Fibroblast of skin of left quadriceps (primary cell): ENCODE measurements at places on chromosomes 12 and 14.
A peak's percentile ranks its signal among the peaks of the same experiment; 100 is the strongest.

DNA sequence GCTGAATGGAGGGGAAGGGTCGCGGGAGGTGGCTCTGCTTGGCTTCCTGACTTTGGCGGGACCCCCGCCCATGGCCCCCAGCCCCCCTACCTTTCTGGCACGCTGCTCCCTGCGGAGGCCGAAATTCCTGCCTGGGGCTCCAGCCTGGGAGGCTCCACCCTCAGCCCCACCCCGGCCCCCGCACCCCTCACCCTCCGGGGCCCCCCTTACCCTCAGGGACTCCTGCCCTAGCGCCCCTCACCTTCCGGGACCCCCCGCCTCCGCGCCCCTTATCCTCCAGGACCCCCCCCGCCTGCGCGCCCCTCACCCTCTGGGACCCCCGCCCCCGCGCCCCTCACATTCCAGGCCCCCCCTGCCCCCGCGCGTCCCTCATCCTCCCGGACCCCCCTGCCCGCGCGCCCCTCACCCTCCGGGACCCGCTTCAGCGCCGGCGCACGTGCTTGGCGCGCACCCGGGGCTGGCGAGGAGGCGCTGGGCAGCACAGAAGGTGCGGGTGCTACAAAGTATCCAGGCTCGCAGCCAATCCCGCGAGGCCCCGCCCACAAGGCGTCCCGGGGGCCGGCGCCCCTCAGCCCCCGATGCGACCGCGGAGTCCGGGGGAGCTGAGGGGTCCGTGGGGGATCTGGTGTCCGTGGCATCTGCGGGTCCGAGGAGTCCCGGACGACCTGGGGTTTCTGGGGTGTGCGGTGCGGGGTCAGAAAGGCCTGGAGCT, at the start of gene ANHX:
Gene ANHX, minus strand, starts transcription at position 477 of the 712 bp plus-strand sequence. CDS start 1,521 bp downstream, outside the sequence.
- DNase-seq = no peak

- no peak for DNase-seq
Measured at GRCh38 chr12:71892059-71892458, 46.6 kb upstream of the TPH2 start.

- no peak for DNase-seq
Measured at GRCh38 chr12:45557016-45557415, 172.5 kb upstream of the ARID2 start.

GRCh38 chr12:47527816-47528215, 178.0 kb downstream of the RPAP3 start:
- DNase-seq = no peak

- DNase-seq = no peak
Measured at GRCh38 chr12:104888481-104888880, 69.6 kb downstream of the SLC41A2 start.

DNA sequence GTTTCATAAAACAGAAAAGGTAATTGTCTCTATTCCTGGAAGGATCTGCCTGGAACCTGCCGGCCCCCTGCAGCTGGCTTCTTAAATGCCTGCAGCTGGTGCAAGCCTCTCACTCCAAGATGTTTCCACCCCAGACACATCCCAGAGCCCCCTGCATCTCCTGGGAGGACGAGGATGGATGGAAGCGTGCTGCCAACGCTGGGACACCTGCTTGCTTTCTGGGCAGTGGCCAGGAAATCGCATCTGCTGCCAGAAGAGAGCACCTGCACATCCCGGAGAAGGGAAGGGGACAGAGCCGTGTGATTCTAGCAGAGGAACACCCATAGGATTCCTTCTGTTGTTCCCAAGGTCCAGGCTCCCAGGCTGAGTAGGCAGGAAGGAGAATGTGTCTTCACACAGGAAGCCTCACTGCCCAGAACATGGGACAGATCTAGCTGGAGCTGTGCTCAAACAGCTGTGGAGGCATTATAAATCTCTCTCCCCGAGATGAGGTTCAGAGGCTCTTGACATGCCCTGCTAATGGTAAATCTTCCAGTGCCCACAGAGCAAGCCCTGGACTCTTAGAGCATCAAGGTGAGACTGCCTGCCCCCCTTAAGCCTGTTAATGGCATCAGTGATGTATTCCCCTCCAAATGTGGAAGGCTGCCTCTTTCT, 138.8 kb upstream of the MAP1LC3B2 start:
- no peak for DNase-seq

DNA sequence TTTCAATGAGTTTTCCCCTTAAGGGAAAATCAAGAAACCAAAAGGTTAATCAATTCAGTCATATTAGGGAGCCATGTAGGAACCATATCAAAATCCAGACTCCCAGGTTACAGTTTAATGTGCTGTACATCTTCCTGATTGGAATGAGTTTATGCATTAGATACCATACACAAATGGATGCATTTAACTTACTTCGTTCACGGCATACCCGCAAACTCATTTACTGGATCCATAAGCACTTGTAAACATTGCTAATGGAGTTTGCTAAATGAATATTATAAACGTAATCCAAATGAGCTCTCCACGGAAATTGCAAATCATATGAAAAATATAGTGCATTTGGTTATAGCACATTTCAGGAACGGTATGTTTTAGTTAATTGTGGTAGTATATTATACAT, 228.9 kb upstream of the G2E3 start:
- DNase-seq = no peak

GRCh38 chr12:89707703-89708564, 704 bp downstream of the ATP2B1 start:
- DNase-seq = no peak

- peak; percentile 99 for DNase-seq
Measured at GRCh38 chr12:89162589-89163261, 189.6 kb downstream of the DUSP6 start.

GRCh38 chr12:112551681-112552080, 132.9 kb downstream of the PTPN11 start:
- no peak for DNase-seq

- no peak for DNase-seq
Measured at GRCh38 chr14:92675421-92675820, 73.0 kb downstream of the LGMN start.

DNA sequence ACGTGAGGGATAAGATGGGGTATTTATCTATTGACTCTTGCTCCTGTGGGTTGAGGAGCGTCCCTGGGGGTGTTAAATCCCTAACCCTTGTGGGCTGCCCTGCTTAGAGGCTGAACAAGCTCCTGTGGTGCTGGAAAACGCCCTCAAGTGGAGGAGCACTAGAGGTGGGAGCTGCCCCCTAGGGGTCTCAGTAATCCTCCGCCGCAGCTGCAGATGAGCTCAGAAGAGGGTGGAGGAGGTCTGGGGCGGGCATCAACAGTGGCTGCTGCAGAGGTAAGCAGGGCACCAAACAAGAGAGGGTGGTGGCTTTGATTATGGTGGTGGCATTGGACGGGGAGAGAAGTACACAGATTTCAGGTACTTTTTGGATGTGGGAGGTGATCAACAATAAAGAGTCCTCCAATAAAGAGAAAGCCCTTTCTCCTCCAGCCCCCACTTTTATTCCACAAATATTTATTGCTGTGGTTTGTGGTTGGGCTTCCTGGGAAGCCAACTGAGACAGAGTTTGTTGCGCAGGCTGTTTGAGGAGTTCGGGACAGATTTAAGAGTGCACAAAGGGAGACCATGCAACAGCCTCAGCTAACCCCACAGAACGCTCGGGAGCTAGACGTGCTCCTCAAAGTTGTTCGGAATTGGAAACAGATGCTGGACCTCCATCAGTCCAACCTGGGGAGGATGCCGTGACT, 179.9 kb downstream of the ADCK1 start:
- DNase-seq = peak; percentile 83

DNA sequence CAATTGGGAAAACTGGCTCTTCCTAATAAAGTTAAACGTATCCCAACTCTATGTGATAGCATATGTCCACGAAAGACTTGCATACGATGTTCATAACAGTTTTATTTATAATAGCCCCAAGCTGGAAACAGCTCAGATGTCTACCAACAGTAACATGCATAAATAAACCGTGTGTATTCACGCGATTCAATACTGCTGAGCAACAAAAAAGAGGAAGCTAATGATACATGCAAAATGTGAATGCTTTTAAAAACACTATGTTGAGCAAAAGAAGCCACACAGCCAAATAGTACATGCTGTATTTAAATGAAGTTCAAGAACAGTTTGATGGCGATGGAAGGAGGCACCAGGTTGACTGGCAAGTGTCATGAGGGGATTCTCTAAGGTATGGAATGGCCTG, 55.7 kb downstream of the TRIM9 start:
- no peak for DNase-seq

GRCh38 chr12:115060477-115061168, 376.6 kb upstream of the TBX3 start:
- no peak for DNase-seq

DNA sequence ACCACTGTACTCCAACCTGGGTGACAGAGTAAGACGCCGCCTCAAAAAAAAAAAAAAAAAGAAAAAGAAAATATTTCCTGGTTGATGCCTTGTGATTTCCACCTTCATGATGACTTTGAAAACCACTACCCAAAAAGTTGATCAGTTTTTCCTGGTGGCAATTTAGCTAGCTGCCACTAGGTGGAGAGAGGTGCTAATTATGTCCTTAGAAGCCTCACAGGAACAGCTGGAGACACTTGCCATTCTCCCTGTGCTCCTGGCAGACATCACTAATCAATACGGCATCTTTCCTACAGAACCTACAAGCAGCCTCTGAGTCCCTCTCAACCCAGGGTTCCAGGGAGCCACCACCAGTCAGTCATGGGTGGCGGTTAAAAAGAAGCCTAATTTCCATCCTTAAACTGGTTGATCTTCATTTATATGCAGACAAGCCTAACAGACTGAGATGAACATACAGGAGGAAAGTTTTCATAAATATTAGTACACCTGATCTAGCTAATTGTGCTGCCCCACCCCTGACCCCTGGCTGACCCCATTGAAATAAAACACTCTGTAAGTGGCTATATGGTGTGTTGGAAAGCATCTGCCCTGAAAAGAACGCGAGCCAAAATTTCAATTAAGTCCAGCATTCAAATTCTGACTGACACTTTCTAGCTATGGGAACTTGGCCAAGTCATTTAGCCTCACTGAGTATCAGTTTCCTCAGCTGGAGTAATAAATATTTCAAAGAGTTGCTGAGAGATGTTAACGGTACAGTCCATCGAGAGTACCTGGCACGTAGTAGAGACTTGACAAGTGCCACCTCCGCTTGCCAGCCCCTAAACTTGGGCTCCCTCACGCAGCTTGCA, 6.2 kb upstream of the OAS1 start:
- peak; percentile 2 for DNase-seq

GRCh38 chr12:92759634-92760268, 57.0 kb downstream of the PLEKHG7 start:
- DNase-seq = peak; percentile 77

- no peak for DNase-seq
Measured at GRCh38 chr12:94650143-94651056, at the start of gene TMCC3. Gene TMCC3, minus strand, starts transcription at chr12:94650557. Its CDS starts 127 bp downstream, at chr12:94650430.

- no peak for DNase-seq
Measured at GRCh38 chr14:101862177-101862576, 100.7 kb downstream of the PPP2R5C start.

- no peak for DNase-seq
Measured at GRCh38 chr12:119100933-119101332, 77.8 kb upstream of the HSPB8 start.

- no peak for DNase-seq
Measured at GRCh38 chr12:127830065-127830460, 436.9 kb upstream of the TMEM132C start.

DNA sequence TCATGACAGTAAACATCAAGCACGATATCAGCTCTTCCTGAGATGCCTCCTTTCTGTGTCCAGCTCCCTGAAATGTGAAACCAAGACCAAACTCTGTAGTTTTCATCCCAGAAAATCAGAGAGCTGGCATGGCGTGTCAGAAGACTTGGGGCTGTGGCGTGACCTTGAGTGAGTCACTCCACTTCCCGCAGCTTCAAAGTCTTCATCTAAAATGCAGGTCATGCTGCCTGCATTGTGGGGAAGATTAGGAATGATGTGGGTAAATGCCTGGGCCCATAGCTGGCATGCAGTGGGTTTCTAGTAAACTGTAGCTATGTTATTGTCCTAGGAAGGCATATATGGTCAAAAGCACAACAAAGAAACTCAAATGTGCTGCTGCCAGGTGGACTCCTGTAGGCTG, 28.8 kb downstream of the OAS2 start:
- no peak for DNase-seq

DNA sequence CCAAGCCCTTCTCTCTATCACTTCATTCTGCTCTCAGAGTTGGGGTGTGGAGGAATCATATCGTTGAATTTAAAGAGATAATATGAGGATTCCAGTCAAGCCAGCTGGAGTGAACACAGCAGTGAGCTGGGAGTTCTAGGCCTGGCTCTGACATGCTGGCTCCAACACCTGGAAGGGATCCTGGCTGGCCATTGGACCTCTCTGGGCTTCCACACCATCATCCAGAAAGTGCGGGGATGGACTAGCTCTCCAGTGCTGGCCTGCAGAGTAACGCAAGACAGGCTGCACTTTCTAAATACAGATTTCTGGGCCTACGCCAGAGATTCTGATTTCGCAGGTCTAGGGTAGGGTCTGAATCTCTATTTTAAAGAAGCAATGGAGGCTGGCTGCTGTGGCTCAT, 34.8 kb upstream of the HDAC7 start:
- no peak for DNase-seq

- no peak for DNase-seq
Measured at GRCh38 chr14:76701981-76702380, 59.3 kb upstream of the VASH1 start.

- peak; percentile 74 for DNase-seq
Measured at GRCh38 chr12:114430306-114430705, 24.4 kb upstream of the TBX5 start.

- DNase-seq = no peak
Measured at GRCh38 chr12:52347016-52347415, 20.3 kb downstream of the KRT85 start.

- DNase-seq = no peak
Measured at GRCh38 chr12:113642216-113642615, 170.5 kb upstream of the LHX5 start.

DNA sequence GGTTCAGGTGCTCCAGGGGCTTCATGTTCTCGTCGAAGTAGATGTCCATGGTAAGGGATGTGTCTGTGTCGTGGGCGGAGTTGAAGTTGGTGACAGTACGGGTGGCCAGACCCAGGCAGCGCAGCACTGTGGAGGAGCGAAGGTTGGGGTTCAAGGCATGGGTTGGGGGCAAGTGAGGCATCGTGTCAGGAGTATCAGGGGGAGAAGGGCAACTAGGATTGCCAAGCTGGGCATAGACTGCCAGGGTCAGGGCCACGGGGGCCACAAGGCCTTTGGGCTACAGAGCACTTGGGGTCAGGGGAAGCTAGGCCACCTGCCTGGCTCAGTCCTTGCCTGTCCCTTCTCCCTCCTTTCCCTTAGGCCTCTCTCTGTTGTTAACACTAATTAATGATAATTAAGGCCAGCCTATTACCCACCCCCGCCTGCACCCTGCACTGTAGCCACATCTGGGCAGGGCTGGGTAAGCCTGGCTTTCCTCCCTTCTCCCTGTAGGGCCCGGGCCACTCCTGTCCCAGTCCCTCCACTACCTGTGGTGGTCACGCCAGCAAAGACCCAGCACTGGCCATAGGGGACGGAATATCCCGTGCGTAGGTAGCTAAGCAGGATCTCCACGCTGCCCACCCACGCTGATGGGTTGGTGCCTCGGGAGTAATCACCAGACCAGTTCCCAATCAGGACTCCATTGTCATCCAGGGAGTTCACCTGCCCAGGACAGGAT, 4.3 kb downstream of the TGM1 start:
- no peak for DNase-seq
